Activated effector memory CD4-positive, alpha-beta T cell treated with anti-CD3 and anti-CD28 coated beads, Interleukin-2, amount 50 U/mL, for 16 hours (primary cell): ENCODE measurements at places on chromosomes 5 and 9.

DNA sequence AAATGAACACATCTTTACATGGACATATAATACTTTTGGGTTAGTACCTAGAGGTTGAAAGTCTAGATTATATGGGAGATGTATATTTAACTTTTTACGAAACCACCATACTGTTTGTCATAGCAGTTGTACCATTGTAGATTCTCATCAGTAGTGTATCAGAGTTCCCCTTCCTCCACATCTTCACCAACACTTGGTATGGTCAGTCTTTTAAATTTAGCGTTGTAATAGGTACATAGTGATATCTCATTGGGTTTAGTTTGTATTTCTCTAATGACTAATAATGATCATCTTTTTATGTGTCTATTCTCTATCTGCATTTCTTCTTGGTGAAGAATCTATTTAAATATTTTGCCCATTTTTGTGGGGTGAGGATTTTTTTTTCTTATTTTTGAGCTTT lies 137.5 kb downstream of the NR3C1 start:
- no peak for DNase-seq

DNA sequence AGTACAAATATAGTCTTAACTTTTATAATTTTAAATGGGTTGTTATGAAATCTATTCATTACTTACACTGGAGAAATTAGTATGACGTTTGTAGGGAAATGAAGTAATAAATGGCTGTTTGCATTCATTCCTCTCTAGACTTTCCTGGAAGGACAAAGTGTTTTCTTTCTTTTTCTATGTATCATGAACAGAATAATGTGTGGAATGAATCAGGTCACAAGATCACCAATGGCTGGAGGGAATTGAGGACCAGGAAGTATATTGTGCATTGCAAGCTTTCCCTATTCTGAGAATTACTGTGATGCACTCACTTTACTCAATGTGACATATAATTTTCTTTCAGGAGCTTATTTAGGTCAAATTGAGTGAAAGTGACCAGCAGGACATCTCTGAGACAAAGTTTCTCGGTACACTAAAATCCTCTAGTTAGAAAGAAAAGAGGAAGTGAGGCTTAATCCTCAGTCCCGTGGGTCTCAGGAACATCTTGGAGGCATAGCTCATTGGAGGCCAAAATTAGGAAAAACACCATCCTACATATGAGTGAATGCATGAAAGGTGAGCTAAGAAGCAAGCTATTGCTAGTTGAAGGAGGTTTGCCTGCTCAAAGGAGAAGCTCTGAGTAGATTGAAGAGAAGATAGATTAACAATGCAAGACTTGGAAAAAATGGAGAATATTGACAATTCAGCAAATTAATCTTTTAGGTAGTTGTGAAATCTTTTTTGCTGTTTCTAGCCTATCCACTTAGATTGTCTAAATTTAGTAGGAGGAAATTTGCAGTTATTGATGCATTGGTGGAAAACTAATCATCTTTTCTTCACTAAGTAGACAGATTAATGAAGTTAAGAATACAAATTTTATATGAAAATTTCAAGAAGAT lies 28.0 kb downstream of the ERAP2 start:
- no peak for DNase-seq

DNA sequence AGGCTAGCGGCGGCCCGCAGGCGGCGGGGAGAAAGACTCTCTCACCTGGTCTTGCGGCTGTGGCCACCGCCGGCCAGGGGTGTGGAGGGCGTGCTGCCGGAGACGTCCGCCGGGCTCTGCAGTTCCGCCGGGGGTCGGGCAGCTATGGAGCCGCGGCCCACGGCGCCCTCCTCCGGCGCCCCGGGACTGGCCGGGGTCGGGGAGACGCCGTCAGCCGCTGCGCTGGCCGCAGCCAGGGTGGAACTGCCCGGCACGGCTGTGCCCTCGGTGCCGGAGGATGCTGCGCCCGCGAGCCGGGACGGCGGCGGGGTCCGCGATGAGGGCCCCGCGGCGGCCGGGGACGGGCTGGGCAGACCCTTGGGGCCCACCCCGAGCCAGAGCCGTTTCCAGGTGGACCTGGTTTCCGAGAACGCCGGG lies 253 bp downstream of the SLC12A2 start:
- no peak for DNase-seq

- no peak for DNase-seq
These were observed 29.5 kb downstream of the PLEKHG4B start for GRCh38 chr5:121432-121831.

- DNase-seq, result no peak
These were observed 46.1 kb upstream of the TMED7 start for GRCh38 chr5:115671939-115672338.
